Nephron progenitor cell (in vitro differentiated cells): ENCODE measurements at places on chromosomes 6 and 20.

DNA sequence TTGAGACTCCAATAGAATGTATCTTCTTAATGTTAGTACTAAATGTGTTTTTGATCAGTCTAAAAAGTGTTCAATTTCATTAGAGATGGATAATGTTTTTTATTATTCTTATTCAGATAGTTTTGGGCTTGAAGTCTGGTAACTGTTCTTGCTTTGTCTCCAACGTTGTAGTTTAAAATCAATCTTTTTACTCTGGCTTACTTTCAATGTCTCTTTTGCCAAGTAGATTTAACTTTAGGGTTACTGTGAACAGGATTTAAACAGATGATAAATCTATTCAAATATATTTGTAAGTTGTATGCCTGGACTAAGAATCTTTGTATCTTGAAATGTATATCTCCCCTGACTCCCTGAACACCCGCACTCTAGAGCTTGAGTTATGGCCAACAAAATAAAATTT is 51.1 kb downstream of the SGK1 start:
- no peak for DNase-seq

GRCh38 chr6:63355632-63356031 is 35.8 kb upstream of the LGSN start:
- DNase-seq: no peak

- DNase-seq: no peak
Measured at GRCh38 chr6:13159300-13159699, 169.0 kb downstream of the TBC1D7 start.

DNA sequence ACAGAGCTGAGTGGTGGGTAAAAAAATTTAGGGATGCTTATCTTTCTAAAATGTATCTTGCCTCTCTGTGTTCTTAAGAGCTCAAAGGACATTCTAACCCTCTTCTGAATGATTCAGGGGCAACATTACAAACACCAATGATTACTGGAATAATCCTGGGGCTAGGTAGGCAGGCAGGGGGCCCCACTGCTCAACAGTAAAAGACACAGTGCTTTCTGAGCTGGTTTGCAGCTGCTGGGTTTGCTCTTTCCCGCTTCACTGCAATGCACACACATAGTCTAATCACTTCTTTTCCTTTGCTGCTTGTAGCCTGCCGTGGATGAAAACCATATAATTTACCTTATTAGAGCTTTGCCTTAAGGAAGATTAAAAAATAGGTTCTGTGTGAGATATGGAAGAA is 23.9 kb downstream of the CLDN20 start:
- DNase-seq: no peak

- DNase-seq: no peak
Measured at GRCh38 chr6:77979204-77979603, 326.4 kb downstream of the MEI4 start.

DNA sequence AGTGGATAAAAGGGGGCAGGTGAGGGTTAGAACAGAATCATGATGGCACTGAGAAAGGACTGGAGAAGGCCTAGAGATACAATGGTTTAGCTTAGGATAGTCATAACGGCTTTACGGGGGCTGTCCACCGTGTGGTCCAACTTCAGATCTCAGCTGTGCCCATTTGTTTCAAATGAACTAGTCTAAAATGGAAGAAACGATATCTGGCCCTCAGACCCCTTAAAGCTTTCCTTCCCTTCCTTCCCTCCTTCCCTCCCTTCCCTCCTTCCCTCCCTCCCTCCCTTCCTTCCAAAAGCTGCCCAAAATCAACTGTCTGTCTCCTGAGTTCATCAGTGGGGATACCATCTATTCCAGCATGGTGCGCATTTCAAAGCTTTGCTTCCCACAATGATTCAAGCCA is 27.9 kb downstream of the TRAM2 start:
- no peak for DNase-seq

DNA sequence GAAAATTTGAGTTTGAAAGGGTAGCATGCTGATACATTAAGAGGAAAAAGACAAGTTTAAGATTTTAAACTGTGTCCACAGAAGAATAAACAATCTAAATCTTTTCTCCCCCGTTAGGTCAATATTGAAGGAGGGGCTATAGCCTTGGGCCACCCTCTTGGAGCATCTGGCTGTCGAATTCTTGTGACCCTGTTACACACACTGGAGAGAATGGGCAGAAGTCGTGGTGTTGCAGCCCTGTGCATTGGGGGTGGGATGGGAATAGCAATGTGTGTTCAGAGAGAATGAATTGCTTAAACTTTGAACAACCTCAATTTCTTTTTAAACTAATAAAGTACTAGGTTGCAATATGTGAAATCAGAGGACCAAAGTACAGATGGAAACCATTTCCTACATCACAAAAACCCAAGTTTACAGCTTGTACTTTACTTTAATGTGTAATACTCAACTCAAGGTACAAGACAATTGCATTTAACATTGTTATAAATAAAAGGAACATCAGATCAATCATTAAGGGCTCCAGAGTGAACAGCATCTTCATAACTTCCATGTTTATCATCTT is 10.8 kb downstream of the TCP1 start:
- DNase-seq: no peak

- DNase-seq: no peak
Measured at GRCh38 chr6:134599079-134599478, 281.2 kb upstream of the SGK1 start.

DNA sequence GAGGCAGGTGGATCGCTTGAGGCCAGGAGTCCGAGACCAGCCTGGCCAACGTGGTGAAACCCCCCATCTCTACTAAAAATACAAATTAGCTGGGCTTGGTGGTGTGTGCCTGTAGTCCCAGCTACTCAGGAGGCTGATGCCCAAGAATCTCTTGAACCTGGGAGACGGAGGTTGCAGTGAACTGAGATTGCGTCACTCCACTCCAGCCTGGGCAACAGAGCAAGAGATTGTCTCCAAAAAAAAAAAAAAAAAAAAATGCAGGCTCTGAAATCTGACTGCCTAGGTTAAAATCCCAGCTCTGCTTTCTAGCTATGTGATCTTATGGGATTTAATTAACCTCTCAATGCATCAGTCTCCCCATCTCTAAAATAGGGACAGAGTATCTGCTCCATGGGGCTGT is 3.3 kb upstream of the TMEM217 start:
- DNase-seq: no peak

GRCh38 chr20:32115211-32115767 is 5.8 kb downstream of the TM9SF4 start:
- DNase-seq: no peak

GRCh38 chr6:36244641-36245280 is 25.1 kb upstream of the PNPLA1 start:
- peak; percentile 44 for DNase-seq

- DNase-seq: no peak
Measured at GRCh38 chr20:37823296-37823980, 79.5 kb upstream of the VSTM2L start.

- DNase-seq: no peak
Measured at GRCh38 chr6:87827346-87827745, 125.3 kb upstream of the AKIRIN2 start.

GRCh38 chr20:38353316-38353715 is 7.0 kb downstream of the LBP start:
- DNase-seq: no peak

GRCh38 chr20:58177799-58178198 is 50.7 kb downstream of the ANKRD60 start:
- no peak for DNase-seq

- no peak for DNase-seq
Measured at GRCh38 chr6:132733283-132733682, 19.4 kb upstream of the VNN1 start.

GRCh38 chr6:136719280-136720044 is 72.8 kb downstream of the MAP3K5 start:
- DNase-seq: no peak

DNA sequence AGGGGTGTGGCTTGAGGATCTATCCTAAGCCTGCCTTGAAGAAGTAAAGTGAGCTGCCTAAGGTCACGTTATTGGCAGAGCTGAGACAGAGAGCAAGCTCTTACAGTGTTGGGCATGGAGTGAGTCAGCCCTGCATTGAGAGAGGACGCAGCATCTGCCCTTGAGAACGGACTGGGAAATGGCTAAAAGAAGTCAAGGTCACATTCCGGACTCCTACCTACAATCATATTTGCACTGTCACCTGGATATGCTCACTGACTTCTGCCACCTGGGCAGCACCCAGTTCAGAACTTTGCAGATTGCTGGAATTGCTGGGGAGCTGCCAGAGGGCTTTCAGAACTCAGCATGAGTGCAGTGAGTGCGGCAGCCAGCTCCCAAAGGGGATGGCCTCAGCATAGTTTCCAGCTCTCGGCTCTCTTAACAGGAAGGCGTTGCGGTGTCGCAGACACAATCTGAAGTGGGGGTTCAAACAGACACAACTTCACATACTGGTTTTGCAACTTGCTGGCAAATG is 199.3 kb upstream of the SGK1 start:
- DNase-seq: peak; percentile 31

DNA sequence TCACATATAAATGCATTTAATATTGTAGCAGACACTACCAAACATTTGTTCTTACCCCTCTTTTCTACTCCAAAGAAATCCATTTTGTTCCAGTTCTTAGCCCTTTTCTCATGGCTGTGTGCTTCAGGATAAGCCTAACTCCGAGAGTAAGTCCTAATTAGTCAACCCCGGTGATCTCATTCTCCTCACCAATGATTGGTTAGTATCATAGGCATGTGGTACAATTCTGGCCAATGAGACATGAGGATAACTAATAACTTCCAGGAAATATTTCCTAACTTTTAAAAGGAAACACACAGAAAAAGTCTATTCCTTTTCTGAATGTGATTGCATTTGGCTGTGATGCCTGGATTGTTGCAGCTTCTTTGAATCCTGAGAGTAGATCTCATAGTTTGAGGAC is 116.0 kb downstream of the GPR63 start:
- DNase-seq: no peak

DNA sequence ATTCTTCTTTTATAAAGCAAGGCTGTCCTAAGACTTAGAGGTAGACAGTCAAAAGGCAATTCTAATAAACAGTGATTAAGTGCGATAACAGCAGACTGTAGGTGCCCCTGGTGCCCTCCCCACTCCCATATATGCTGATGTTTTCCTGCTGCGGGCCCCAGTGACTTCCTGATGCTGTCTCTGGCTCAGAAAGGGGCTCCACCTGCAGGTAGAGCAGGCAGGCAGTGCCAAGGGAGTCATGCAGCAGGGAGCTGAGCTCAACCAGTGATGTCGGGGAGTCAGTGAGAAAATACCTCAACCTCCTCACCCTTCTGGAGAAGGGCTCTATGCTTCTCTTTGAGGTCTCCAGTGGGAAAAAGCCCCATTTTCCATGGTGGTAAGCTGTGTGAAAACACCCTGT is 126.7 kb upstream of the SSTR4 start:
- no peak for DNase-seq

- DNase-seq: no peak
Measured at GRCh38 chr6:43608807-43609206, 20.3 kb downstream of the GTPBP2 start.

GRCh38 chr6:2947445-2947844 is 23.9 kb downstream of the SERPINB6 start:
- no peak for DNase-seq

GRCh38 chr6:122426597-122426996 is 27.1 kb downstream of the HSF2 start:
- DNase-seq: no peak

GRCh38 chr6:33950472-33950881 is 146.7 kb upstream of the MLN start:
- no peak for DNase-seq

GRCh38 chr6:41732591-41733359 is 2.6 kb downstream of the TFEB start:
- no peak for DNase-seq

- no peak for DNase-seq
Measured at GRCh38 chr20:14919501-14920081, 582.2 kb upstream of the FLRT3 start.
